ENCODE measurements at places on chromosomes 7 and 10.

DNA sequence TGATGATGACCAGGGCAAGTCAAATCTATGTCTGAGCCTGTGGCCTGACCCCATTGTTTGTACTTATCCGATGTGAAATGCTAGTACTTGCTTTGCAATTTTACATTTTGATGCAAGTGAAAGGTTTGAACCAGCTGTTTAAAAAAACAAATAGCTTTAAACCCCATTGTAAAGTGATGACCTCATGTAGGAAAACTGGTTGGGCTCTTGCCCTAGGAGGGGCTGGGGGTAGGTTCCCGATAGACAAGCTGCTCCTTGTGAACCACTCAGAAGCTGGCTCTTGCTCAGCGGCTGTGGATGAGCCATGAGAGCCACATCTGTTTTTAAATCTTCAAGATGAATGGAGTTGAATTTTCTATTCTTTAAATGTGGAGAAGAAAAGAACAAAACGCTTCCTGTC lies 185.3 kb downstream of the WDR11 start:
- no peak for DNase-seq

- no peak for DNase-seq
Measured at GRCh38 chr7:68706291-68706690, 892.0 kb upstream of the AUTS2 start.

GRCh38 chr7:155693826-155694225 lies 49.4 kb downstream of the RBM33 start:
- no peak for DNase-seq

DNA sequence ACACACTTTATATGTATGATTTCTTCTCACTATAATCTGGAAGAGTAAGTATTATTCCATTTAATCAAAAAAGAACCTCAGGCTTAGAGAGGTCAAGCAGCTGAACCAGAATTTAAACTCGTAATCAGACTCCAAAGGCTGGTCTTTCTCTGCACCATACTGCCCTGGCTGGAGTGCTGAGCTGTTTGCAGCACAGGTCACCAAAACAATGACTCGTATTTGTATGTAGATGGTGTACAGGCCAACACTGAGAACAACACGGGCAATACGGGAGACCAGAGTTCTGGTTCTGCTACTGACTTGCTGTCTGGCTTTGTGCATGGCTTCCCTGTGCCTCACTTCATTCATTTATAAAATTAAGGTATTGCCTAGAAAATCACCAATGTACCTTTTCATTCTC lies 57.9 kb downstream of the CDCA7L start:
- no peak for DNase-seq

DNA sequence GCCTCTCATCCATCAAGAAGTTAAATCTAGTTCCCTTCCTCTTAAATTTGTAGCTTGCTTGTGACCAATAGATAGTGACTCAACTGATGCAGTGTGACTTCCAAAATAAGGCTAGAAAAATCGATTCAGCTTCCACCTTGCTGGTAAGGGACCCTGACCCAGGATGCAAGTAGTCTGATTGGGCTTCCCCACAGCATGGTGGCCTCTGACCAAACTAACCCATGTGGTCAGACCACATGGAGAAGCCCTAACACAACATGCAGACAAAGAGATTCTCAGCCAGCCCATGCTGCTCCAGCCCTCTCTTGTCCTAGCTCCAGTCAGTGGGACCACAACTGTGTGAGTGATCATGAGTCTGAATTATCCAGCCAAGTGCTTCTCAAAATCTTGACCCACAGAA lies 710.8 kb downstream of the MAGI2 start:
- DNase-seq, result no peak

GRCh38 chr10:18429335-18429734 lies 222.1 kb downstream of the NSUN6 start:
- no peak for DNase-seq

GRCh38 chr7:621572-622285 lies 102.1 kb upstream of the PDGFA start:
- no peak for DNase-seq

GRCh38 chr10:111874576-111874975 lies 309.0 kb downstream of the GPAM start:
- no peak for DNase-seq

DNA sequence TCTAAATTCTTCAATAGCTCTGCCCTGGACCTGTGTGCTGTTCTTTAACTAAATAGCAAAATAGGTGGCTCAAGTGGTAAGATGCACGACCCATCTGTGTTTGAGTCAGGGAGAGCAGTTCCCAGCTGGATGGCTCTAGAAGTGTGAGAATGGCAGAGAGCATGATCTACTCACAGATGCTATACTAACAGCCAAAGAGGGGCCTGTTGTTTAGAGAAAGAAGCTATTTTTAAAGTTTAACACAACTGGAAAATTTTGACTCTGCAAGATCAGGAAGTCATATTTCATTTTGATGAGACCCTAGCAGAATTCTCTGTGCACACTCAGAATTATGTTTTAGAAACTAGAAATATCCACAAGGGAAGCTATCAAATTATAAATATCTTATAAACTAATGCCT lies 87.4 kb upstream of the PIP4K2A start:
- no peak for DNase-seq

Data from stimulated activated CD4-positive, alpha-beta T cell treated with anti-CD3 and anti-CD28 coated beads, Interleukin-2, amount 100 ng/mL, for 4 hours (primary cell).